GM12891 (cell line): ENCODE measurements at places on chromosomes 1 and 21.

DNA sequence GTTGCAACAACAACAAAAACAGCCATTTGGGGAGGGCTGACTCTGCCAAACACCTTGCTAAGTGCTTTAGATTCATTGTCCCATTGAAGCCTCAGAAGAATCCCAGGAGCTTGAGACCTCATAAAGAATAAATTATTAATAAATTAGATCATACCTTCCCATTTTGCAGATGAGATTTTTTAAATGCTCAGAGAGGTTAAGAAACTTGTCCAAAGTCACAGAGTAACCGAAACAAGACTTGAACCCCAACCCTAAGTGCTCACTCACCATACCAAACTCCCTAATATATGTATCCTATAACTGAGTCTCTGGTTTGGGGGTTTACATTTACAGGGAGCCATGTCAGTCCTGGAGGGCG lies 3.6 kb downstream of the CRYBG2 start:
- DNase-seq, result no peak

DNA sequence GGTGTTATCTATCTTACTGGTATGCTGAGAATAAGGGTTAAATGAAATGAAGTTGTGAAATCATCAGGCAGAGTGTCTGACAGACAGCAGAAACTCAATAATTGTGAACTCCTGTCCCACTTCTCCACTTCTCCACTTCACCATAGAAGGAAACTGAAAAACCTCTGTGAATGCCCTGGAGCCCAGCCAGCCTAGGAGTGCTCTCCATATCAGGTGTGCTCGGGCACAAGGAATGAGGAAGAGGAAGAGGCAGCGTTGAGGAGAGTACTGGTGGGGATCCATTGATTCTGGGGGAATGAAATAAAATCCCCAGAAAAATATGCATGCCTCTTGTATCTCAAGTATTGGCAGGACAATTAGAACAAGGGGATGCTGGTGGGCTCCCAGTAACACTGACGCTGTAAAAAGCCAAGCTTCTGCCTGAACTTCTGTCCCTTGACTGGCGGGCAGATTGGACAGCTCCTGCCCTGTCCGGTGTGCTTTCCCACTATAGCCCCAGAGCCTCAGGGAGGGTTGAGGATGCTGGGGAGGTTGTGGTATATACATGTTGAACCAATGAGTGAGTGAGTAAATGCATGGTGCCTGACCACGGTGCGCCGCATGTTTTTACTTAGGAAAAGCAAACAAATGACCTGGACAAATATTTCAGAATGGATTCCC lies 47.7 kb downstream of the NMNAT2 start:
- no peak for DNase-seq

DNA sequence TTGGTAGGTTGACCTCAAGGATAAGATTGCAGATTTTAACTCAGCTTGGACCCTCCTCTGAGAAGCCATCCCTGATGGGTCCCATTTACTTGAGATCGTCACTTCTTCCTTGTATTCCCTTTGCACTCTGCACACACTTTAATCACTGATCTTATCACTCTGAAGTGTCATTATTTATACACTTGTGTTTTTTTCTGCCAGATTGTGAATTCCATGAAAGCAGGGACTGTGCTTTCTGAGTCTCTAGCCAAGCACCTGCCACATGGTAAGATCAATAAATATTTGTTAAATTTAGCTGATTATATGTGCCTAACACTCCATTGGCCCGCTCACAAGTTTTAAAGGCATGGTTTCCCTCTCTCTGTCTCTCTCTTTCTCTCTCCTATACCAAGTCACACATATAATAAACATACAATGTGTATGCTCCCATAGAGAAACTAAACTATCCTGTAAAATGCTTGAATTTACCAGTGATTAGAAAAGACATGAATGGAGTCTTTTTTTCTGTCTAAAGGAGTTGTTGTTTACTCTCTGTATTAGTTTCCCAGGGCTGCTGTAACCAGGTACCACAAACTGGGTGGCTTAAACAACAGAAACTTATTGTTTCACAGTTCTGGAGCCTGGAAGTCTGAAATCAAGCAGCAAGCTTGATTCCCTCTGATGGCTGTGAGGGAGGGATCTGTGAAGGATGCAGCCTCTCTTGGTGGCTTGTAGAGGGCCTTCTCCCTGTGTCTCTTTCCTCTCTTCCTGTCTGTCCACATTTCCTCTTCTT lies 105.2 kb upstream of the GADD45A start:
- no peak for DNase-seq

DNA sequence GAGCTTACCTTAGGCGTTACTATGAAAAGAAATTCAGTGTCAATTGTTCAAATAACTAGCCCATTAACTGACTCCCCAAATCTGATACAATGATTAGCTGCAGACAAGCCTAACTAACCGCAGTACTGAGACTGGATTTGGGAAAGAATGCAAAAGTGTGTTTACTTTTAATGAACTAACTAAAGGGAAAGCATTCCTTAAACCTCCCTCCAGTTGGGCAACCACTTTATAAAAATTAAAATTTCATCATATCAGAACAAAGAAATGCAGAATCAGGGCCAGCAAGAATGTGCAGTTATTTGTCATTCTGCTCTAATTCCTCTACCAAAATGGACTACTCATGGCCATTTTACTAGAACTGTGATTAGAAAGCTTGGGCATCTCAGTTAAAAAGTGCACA lies 11.7 kb upstream of the NR5A2 start:
- no peak for DNase-seq

- no peak for DNase-seq
Observed at GRCh38 chr1:74753104-74753503, 20.2 kb downstream of the TYW3 start.

DNA sequence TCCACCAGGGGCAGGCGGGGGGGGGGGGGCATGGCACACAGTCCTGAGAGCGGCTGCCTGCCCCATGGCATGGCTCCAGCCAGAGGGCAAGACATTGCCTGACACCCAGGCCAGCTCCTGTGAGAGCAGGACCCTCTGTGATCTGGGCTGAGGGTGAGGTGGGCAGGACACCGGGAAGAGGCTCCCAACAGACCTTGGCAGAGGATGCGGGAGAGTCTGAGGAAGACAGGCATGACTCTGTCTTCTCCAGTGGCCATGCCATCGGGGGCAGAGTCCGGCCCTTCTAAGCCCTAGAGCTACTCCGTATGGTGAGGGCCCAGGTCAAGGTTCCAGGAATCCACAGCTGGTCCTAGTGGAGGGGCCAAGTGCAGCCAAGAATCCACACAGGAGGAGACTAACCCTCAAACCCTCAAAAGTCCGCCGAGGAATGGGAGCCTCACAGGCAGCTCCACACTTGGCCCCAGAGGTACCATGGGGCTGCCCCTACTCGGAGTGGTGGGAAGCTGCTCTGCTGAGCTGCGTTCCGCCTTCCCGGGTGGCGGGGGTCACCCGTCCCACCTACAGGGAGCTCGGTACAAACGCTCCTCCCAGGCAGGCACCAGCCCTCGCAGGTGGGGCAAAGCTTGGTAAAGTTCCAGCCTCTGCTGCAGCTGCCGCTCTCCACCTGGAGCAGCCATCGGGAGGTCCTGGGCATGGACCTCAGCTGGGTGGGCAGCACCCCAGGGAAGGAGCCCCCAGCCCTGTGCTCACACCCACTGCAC lies 6.5 kb downstream of the ACTRT2 start:
- DNase-seq, result no peak

- DNase-seq, result no peak
Observed at GRCh38 chr1:100861379-100861778, 33.3 kb downstream of the EXTL2 start.

DNA sequence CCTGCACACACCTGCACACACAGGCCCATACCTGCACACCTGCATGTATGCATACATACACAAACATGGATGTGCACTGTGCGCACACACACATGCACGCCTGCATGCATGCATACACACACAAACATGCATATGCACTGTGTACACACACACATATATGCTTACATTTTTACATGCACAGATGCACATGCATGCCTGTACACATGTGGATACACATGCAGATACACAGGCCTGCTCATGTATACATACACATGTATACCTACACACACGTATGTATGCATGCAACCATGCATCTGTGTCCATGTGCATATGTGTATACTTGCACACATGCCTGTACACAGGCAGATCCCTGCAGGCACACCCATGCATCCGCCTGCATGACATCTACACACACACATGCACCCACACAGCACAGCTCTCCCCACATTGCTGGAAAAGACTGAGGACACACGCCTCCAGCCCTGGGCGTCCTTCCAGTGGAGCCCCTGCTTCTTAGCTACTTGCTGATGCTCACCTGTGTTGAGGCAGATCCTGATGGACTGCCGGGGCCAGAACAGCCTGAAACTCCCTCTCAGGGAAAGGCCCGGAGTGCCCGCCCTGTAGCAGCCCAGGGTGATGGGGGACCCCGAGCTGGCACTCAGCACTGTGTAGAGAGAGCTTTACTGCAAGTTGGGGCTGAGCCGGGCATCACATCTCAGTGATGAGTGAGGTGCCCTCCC lies 28.6 kb downstream of the KRTAP10-1 start:
- no peak for DNase-seq

DNA sequence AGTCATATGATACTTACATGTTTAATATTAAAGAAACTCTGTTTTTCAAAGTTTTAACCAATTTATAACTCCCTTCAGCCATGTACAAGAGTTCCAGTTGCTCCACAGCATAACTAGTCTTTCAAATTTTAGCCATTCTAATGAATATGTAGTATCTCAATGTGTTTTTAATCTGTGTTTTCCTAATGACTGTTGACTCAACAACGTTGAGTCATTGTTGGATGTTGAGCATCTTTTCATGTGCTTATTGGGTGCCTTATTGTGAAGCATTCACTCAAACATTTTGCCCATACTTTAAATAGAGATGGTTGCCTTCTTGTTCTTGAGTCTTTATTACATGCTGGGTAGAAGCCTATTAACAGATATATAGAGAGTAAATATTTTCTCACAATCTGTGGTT lies 240.2 kb upstream of the LYPLAL1 start:
- DNase-seq, result no peak

GRCh38 chr1:78913950-78914349 lies 92.6 kb downstream of the ADGRL4 start:
- DNase-seq, result no peak

- DNase-seq, result no peak
Observed at GRCh38 chr1:29490204-29490934, 254.0 kb downstream of the PTPRU start.

GRCh38 chr21:34553151-34553952 lies 41.3 kb upstream of the KCNE1 start:
- DNase-seq, result no peak
